RWPE1 (cell line): ENCODE measurements at places on chromosomes 7 and 10.

DNA sequence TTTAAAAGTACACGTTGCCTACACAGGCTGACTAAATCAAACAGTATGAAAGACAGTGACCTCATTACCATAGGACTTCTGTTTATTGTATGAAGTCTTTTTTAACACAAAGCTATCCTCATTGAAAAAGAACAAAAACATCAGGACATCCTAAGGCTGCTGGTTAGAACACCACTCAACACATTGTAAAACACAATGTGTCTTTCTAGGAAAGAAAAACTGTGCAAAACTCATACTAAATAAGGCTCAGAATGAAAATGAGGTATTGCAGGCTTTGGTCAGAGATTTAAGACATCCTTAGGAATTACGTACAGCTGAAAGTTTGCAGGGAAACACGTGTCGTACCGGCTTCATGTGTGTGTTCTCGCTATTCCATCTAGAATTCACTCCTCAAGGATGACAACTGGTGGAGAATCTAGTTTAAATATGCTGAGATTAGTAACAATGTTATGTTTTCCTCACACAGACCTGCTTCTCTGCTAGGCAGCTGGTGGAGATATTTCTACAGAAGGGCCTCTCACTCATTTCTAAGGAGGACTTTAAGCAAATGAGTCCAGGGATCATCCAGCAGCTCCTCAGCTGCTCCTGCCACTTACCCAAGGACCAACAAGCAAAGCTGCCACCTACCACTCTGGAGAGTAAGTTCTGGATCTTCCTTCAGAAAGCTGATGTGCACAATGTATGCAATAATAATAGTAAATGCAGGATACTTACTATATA lies 29.3 kb downstream of the SLC39A12 start:
- DNase-seq = no peak

DNA sequence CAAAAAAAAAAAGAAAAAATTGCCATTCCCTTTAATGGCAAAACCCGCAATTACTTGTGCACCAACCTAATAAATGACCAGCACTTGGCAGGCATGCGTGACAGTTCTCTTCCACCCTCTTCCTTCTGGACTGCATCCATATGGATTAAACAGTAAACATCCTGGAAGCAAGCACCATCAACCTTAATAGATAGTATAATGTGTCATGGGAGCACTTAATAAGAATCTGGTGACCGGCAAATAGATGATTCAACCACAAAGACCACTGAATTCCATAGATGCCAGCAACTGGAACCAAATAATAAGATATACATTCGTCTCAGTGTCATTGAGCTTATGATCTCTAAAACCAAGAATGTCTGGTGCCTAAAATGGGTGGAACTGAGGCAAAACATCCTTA lies 610.2 kb downstream of the CALN1 start:
- DNase-seq = no peak

DNA sequence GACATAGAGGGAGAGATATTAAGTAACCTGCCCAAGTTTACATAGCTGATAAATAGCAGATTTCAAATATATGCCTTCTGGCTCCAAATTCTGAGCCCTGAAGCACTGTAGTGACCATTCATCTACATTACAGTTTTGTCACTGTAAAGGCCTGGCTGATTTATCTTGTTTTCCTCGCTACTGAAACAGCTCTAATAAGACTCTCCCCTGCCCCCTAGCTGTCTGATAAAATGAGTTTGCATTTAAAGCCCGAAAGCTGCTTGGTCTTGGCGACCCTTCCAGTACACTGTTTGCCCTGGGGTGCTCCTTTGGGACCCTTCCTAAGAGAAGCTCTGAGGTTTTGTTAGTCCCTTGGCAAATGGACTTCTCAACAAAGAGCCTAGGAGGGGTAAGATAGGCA lies 59.7 kb upstream of the RAB11FIP2 start:
- DNase-seq = no peak

- DNase-seq = no peak
Measured at GRCh38 chr10:48940958-48941357, 1.3 kb upstream of the LRRC18 start.

DNA sequence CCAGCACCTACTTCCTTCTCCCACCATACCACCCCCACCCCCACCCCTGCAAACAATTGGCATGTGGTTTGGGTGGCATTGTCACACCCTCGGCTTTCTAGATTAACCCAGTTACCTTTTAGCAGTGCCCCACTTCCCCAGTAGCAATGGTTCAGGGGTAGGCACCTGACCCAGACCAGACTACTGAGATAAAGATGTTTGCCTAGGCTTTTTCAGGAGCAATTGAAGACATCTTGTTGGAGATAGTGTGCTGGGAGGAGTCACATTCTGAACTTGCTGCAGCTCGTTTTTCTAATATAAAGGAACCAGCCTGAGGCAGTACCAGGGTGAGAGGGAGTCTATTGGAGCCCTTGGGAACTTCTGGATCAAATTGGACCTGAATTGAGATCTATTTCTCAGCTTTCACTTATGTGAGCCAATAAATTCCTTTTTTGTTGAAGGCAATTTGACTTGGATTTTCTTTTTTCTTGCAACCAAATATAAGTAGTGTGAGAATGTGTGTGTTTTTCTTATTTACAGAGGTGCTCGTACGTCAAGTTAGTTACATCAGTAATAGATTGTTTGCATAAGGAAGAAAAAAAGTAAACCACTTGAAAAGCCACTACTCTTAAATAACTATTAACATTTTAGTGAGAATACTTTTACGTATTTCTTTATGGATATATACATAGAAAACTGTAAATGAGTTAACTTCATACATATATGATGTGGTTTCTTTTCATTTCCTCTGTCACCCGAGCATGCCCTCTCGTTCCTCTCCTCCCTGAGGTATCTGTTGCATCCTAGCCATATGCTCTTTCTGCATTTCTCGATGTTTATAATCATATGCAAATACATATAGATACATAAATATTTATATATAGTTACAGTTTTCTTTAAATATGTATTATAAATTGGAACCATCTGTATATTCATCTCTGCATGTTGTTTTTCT lies 38.0 kb downstream of the RAB18 start:
- DNase-seq = no peak
